Naive B cell (primary cell): ENCODE measurements at places on chromosomes 2 and 18. TPM values are rescaled to one million over a fixed set of nuclear protein-coding genes. Genes with fewer than 3 reads are reported as not detected.

Gene ZBTB7C
- not detected for polyA plus RNA-seq

Gene AQP12B
- polyA plus RNA-seq, result not detected

Gene OSBPL1A
- 1.8 TPM for polyA plus RNA-seq

Gene ANKRD30BL
- polyA plus RNA-seq, result not detected

Gene NEU2
- polyA plus RNA-seq, result not detected

- no peak for DNase-seq
Measured at GRCh38 chr2:190972213-190972612, 41.8 kb downstream of the STAT1 start.

GRCh38 chr18:77223653-77224052 lies 26.0 kb upstream of the GALR1 start:
- no peak for DNase-seq

DNA sequence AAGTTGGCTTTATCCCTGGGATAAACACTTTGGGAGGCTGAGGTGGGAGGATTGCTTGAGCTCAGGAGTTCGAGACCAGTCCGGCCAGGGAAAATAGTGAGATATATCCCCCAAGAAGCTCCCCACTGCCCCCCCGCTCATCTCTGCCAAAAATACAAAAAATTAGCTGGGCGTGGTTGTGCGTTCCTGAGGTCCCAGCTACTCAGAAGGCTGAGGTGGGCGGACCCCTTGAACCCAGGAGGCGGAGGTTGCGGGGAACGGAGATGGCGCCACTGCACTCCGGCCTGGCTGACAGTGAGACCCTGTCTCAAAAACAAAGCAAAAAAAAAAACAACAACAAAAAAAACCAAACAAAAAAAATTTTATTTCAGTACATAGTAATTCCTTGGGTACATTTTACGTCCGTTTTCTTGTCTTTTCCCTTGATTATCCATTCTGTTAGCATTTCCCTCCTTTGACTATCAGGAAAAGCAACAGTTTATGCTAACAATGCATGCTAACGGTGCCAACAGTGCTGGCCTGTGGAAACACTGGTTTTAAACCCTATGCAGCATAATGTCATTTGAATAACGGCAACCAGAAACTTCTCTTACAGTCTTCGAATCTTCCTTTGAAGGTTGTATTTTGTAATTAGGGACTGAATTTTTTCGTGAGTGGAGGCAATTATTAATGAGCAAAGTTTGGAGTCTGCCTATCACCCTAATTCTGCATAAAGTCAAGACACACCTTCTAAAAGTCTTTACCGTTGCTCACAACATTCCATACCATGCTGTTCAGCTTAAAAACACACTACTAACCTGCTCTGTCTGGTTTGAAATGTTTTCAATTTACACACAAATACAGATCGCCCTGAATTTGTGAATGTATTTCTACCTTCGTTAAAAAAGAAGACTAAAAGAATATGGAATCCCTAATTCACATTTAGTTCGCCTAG lies 721 bp upstream of the MIB1 start:
- no peak for DNase-seq

DNA sequence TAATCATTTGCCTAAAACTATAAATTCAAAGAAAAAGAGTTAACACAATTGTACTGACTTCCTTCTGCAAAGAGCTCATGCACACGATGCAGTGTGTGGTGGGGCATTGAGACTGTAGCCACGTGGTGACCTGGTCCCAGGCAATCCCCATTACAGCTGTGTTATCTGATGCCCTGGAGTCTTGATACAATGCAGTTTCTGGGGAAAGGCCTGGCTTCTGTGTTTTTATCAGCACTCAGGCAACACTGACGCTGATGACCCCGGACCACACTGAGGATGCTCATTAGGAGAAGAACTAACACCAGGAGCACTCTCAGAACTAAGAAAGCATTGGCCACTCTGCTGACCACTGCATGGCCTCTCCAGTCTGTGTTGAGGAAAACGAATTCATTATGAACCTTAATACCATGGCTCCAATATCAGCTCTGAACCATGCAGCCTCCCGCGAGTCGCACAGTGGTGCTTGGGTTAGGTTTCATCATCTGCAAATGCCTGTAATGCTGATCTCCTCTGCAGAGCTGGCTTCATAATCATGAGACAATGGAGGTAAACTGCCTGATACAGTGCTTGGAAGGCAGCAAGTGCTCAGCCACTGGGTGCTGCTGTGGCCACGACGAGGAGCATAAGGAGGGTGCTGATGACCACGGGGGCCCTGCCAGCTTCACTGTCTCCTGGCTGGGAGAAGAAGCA lies 218.5 kb downstream of the MYT1L start:
- no peak for DNase-seq

- no peak for DNase-seq
Measured at GRCh38 chr2:217900010-217900779, 102.6 kb downstream of the TNS1 start.
